RCC 7860 (cell line): ENCODE measurements at places on chromosomes 12 and 14.

DNA sequence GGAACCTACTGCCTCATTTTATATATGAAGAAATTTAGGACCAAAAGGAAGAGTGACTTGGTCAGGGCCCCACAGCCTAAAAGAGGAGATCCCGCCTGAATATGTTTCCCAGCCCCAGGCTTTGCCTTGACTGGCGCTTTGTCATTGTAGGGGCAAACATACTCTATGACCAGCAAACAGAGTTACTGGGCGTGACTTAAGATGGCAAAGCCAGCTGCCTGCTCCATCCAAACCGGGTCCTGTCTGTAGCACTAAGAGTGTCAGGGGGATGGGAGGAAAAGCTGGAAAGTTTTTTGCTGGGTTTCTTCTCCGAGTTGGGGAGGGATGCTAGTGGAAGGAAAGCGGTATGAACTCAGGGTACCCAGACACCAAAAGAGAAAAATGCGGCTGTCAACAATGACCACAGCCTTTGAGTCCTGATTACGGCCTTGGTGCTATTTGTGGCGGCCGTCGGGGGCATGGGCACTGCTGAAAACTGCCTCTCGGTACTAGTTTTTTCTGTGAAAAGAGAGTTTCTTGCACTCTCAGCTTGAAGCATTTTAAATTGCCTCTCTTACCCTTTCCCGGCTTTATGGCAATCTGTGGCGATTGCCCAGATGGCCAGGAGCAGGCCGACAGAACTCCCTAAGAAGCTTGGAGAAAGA, 82.7 kb downstream of the PRIMA1 start:
- no peak for DNase-seq

DNA sequence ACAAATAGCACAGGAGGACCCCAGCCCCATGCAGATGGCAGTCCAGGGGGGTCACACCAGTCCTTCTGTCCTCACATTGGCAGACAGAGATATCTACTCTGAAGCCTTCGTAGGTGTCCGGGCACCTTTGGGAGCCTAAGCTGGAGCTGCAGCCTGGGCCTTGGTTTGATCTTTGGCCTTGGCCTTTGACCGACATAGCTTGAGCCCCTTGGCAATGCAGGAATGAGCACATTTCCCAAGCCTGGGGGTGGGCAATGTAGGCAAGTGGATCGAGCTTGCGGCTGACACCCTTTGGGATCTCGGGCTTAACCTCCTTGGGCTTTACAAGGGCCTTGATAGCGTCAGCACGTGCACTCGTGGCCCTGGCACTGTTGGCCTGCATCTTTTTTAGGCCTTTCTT, 6.4 kb downstream of the COQ5 start:
- no peak for DNase-seq

GRCh38 chr12:41053046-41053445, 135.1 kb upstream of the PDZRN4 start:
- DNase-seq, result no peak

DNA sequence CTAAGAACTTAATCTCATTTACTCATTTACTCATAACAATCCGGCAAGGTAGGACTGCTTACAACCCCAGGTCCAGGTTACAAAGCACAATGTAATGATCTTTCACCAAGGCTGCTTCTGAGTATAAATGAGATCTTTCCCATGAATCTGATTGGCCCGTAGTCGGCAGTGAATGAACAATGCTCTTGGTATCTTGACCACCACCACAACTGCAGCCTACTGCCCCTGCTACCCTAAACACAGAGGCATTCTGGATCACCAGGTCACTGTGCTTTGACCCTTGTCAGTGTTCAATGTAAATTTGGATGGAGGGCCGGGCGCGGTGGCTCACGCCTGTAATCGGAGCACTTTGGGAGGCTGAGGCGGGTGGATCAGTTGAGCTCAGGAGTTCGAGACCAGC, 15.9 kb downstream of the FAM181A start:
- peak; percentile 76 for DNase-seq

GRCh38 chr12:89999699-90000505, 291.3 kb upstream of the ATP2B1 start:
- DNase-seq, result no peak

GRCh38 chr12:24979976-24980730, 31.3 kb upstream of the BCAT1 start:
- DNase-seq, result no peak

GRCh38 chr14:50920482-50921230, 23.6 kb downstream of the PYGL start:
- peak; percentile 46 for DNase-seq

DNA sequence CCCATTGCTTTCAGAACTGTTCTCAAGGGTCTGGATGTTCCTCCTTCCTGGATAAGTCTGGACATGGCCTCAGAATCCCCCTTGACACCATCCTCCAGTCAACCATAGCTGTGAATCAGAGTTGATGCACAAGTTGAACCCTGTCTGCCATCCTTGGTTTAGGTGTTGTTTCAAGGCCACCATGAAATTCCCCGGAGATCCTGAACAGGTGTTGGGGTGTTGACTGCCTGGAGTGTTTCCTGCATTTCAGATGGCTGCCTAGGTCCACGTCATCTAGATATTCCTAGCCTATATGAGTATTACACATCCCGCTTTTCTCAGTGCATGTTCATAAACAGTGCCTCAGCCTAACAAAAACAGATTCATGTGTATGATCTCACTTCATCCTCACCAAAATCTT, 86.7 kb upstream of the PWP1 start:
- no peak for DNase-seq

DNA sequence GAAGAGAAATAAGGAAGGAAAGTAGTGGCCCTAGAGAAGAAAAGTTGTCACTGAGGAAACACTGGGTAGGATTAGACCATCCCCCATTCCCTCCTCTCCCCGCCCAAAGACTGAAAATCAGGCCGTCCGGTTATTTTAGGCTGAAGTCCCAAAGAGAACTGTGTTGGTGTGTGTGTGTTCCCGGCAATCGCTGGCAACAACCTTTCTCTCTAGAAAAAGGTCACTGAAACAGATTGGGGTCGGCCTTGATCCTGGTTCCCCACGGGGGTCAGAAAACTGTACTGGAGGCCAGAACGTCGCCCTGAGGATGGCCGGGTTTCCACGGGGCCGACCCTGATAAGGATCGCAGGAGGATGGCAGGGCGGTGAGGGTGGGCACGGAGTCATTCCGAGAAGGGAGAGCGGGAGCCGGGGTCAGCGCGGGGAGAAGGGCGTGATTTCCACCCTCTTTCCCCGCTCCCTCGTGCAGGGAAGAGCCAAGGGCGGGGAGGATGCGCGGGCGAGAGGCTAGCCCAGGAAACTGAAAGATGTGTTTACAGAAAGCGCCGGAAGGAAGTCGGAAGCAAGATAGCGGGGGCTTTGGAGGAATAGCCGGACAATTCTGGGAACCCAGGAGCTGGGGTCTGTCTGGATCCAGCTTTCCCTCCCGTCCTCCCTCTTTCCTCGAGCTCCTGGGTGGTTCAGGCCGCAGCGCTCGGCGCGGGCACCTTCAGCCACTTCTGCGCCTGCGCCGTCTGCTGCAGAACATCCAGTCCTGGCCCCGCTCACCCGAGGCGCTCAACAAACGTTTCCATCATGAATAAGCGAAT, 25.3 kb upstream of the SPTLC2 start:
- no peak for DNase-seq

GRCh38 chr12:27193854-27194544, 50.1 kb upstream of the STK38L start:
- peak; percentile 39 for DNase-seq

DNA sequence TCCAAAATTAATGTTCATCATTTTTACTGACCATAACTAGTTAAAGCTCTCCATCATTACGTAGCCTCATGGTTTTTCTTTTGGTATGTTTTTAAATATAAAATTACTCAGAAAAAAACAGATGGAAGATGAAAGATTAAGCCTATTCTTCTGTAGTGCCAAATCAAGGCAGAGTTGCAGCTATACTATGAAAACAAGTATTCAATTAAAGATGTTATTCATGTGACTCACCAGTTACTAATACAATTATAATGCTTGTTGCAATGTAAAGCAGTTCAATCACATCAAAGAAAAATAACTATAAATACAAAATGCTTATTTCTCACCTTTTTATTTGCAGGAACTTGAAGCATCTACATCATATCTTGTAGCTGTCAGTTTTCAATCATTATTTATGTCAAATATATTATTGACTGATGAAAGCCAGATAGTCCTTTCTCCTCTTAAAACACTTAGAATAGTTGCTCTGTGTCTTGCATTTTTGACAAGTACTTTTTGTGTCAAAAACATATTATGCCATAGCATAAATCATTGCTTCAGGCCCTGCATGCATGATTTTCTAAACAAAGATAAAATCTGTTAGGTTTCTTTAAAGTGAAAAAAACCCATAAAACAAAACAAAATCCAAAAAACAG, 36.0 kb upstream of the TRHDE start:
- DNase-seq, result no peak

GRCh38 chr12:51322452-51322851, 1.5 kb downstream of the BIN2 start:
- DNase-seq, result no peak

DNA sequence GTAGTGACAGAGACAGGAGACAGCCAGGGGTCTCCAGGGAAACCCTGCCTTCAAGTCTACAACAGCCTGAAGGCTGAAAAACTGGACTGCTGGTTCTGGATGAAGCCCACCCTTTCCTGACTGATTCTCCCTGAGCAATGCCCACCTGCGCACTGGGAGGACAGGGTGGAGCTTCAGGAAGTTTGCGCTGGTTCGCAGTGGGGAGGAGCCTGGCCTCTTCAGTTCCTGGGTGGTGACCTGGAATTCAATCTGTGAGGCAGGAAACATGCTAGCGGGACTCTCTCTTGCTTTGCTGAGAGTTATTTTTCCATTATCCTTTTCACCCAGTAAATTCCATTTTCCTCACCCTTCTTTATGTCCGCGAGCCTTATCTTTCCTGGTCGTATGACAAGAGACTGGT, 600.8 kb downstream of the TRHDE start:
- no peak for DNase-seq

GRCh38 chr12:6459004-6459337, 7.1 kb downstream of the TAPBPL start:
- no peak for DNase-seq

- DNase-seq, result no peak
Observed at GRCh38 chr14:36097356-36097755, 79.2 kb downstream of the PTCSC3 start.

DNA sequence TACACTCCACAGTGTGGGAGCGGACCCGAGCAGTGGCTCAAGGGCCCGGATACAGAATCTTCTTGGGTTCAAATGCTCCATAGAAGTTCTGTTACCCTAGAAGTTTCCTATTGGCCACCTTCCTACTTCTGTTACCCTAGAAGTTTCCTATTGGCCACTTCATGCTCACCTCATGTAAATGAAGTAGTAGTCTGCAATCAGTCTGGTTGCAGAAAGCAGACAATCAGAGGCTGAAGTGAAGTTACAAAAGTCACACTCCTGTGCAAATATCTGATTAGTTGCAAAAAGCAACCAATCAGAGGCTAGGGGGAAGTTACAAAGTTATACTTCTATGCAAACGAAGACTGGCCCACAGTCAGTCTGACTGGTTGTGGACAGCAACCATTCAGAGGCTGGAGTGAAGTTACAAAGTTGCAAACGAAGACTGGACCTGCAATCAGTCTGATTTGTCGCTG, 77.8 kb upstream of the CPNE8 start:
- no peak for DNase-seq

DNA sequence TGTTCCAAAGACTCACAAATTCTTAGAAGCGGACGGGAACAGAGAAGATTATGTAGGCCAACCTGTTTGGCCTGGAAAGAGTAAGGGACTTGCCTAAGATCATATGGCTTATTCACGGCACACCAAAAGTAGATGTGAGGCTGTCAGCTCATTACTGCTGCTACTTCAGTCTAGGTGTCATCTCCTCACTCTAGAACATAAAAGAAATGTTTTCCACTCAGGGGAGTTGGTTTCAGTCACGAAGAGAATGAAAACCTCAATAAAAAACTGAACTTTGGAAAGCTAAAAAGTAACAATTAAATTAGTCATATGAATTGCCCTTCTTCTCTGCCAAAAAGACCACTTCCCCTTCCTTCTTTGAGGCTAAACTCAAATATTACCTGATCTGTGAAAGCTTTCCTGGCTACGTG, 658 bp upstream of the CEP128 start:
- no peak for DNase-seq

GRCh38 chr12:66312189-66312588, 9.9 kb downstream of the HELB start:
- DNase-seq, result no peak

GRCh38 chr12:121532503-121533393, 48.1 kb downstream of the KDM2B start:
- DNase-seq, result no peak

- no peak for DNase-seq
Observed at GRCh38 chr14:50012644-50013043, 103.7 kb downstream of the VCPKMT start.

GRCh38 chr12:25301798-25302197, 51.1 kb upstream of the KRAS start:
- no peak for DNase-seq

GRCh38 chr12:9794484-9795093, 32.7 kb upstream of the KLRF1 start:
- DNase-seq, result no peak
